ENCODE measurements at places on chromosomes 12 and 14. TPM values are rescaled to one million over a fixed set of nuclear protein-coding genes. Genes with fewer than 3 reads are reported as not detected.

CLBA1 gene
- total RNA-seq = 0.20 TPM

- no peak for DNase-seq
Measured at GRCh38 chr12:120847392-120847791, 56.8 kb downstream of the SPPL3 start.

GRCh38 chr14:22890416-22890815, 7.4 kb downstream of the REM2 start:
- no peak for DNase-seq

DNA sequence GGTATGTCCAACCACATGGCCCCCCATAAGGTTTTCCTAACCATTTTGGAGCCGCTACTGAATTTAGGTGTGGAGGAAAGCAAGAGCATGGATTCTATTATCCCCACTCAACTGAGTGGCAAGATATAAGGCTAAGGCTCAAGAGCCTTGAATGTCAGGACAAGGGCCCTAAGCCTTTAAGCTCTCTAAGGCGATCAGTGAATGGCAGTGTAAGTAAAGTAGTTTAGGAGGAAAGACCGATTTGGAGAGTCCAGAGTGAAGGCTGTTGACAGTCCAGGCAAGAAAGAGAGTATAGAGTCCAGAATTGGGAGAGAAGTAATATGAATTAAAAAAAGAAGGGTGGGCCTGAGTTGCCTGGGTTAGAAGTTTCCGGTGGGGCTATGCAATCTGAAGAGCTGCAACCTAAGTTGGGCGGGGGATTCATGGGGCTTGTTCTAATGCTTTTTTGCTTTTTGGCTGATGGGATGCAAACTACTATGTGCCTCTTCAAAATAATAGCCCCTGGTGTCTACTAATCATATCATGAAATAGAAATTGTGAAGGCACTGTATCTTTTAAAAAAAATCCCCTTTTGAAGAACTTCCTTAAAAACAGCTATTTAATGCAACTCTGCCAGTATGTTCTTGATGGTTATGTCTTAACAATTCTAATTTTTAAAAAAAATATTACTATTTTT, at the start of gene SPIC:
Gene SPIC, plus strand, starts transcription at position 626 of the 676 bp plus-strand sequence. CDS start 1,569 bp downstream, outside the sequence.
- DNase-seq = no peak

SIVA1 gene
- total RNA-seq = 86.1 TPM

NOS1 gene
- total RNA-seq = 0.07 TPM

PHLDA1 gene
- 15.1 TPM for total RNA-seq

IRF9 gene
- 227 TPM for total RNA-seq

NOXRED1 gene
- 0.47 TPM for total RNA-seq

DNA sequence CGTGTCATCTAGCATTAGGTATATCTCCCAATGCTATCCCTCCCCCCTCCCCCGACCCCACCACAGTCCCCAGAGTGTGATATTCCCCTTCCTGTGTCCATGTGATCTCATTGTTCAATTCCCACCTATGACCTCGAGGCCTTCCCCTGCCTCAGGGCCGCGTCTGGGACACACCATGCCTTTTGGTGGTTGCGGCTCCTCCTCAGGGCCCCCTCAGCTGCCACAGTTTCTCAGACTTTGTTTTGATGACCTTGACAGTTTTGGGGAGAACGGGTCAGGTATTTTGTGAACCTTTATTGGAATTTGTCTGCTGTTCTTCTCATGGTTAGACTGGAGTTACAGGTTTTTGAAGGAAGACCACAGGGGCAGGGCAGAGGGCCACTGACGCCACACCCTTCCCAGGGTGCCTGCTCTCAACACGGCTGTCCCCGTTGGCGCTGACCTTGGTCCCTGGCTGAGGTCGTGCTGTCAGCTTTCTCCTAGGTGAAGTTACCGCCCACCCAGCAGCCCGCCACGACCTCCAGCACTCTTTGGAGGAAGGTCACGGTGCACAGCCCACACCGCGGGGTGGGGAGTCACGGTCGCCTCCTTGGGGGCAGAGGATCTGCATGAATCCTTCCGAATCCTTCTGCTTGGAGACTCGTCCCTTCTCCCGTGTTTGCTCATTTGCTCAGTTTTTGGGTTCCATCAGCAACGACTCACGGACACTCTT, 130.5 kb downstream of the KIF26A start:
- peak; percentile 23 for DNase-seq

GRCh38 chr12:21879312-21879711, 61.9 kb downstream of the ABCC9 start:
- DNase-seq = no peak

MUCL1 gene
- total RNA-seq = 0.82 TPM

NPFF gene
- total RNA-seq = not detected

TMPRSS12 gene
- not detected for total RNA-seq

- no peak for DNase-seq
Measured at GRCh38 chr14:90490720-90491050, 93.9 kb downstream of the CALM1 start.

DNA sequence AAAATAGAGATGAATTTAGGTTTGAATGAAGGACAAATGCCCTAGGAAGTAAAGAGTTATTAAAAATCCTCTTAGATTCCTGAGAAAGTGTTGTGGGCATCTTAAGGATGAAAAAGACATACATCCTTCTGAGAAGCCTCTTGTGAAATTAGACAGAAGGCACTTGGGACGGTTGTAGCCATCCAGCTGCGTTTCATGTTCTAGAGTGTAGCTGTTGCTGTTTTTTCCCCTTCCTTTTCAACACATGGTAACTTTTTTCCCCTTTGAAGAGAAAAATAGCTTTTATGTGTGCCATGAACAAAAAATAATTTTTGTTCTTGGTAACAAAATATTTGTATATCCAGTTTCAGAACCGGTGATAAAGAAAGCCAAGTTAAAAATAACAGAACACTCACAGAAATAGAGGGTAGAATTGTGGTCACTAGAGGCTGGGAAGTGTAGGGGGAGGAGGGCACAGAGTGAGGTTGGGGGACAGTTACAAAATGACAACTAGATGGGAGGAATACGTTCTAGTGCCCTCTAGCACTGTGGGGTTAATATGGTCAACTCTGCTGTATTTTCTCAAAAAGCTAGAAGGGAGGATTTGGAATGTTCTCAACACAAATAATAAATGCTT, 58.4 kb downstream of the PTHLH start:
- DNase-seq = no peak

DNA sequence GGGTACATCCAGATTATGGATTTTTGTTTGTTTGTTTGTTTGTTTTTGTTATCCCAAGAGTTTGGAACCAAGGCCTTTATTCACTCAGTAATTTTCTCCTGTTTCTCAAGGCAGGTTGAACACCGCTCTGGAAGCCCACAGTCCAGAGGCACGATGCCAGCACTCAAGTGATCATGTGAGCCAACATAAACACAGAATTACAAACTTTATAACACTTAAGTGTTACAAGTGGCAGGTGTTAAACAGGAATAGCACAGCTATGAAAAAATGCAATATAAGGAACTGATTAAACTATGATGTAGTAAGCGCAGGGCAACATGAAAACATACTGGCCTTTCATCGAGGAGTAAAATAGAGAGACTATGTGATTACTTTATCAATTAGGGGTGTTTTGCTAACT, 1885.8 kb upstream of the SEL1L start:
- DNase-seq = no peak

CFAP54 gene
- total RNA-seq = 0.31 TPM

GRCh38 chr12:8033153-8034044, 883 bp downstream of the FOXJ2 start:
- DNase-seq = no peak

CDCA3 gene
- 147 TPM for total RNA-seq

GRCh38 chr12:7403466-7403865, 40.5 kb downstream of the CD163L1 start:
- no peak for DNase-seq

GRCh38 chr12:64909124-64909523, 84.7 kb downstream of the TBC1D30 start:
- no peak for DNase-seq

DNA sequence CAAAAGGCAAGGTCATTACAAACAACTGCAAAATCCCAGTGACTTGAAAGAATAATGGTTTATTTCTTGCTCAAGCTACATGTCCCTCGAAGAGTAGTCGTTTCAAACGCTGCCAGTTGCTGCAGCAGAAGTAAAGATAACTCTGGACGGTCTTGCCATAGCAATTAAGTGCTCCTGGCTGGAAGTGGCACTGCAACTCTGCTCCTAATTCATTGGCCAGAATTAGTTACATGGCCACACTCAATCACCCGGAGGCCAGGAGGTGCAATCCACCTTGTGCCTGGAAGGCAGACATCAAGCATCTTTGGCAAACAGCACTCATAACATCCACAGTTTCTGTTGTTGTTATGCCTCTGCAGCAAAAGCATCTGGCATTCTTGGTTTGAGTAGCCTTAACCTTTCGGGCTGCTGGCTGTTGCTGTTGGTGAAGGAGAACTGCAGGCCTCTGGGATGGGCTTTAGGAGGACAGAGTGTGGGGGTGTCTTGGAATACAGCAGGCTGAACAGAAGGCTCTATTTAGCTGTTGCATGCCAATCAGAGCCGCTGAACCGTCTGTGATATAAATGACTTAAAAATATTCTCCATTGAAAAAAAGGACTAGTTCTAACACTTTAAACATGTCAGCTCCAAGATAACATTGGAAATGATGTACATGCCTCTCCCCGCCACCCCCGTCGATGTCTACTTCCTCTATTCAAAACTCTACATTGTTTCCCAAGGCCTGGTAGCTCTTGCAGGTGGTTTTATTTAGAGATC, 123.5 kb upstream of the DYRK2 start:
- DNase-seq = no peak

DNA sequence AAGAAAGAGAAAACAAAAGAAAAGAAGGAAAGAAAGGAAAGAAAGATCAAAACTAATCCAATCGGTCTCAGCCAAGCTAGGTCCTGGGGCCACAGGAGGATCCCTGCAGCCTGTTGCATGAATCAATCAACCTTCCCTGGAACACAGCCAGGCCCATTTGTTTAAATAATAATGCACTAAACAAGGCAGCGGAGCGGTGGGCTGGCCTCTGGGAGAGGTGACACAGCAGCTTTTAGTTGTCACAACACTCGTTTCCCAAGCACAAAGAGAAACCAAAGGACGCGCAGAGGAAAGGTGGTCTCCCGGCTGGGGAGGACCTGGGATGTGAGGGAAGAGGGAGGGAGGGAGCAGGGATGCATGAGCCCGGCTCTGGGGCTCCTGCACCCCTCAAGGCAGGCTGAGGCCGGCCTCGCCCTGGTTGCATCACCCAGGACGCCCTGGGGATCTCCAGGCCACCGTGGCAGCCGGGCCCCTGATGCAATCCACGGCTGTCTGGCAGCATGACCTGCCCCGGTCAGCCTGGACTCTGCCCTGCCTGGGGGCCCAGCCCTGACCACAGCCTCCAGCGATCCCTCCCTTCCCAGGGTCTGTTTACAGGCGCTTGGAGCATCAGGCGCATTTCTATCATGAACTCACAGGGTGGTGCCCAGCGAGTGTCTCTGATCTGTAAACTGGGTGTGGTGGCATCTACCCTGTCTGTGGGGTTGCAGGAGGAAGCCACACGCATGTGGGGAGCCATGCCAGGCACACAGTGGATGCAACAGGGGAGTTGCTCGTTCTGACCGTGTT, 32.5 kb downstream of the MMP17 start:
- no peak for DNase-seq

GRCh38 chr14:53126731-53127130, 26.4 kb downstream of the DDHD1 start:
- no peak for DNase-seq

HOXC4 gene
- total RNA-seq = not detected

DNA sequence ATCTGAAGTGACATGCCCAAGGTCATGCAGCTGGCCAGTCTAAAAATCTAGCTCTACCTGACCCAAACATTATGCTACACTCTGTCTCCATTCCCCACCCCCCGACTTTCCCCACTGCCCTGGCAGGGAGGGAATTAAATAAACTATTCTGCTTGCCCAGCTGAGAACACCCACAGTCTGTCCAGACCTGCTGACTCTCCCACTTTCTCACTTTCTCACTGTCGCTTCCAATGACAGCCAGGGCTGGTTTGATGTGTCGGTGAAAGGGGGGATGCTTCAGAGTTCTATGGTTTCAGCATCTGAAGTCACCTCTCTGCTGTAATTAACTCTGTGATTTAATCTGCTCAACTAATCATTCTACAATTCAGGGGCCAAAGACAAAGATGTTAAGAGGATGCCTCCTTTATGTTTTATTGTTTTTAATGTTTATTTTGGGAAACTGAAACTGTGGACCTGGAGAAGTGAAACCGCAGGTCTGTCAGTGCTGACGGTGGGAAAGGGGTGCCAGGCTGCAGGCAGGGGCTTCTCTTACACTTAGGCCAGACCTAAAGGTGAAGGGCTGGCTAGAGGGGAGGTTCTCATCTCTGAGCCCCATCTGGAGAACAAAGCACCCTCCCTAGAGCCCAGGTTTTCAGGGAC, 8.1 kb upstream of the MSI1 start:
- DNase-seq = no peak

GRCh38 chr14:54691525-54692283, 124.8 kb downstream of the SAMD4A start:
- peak; percentile 59 for DNase-seq

DNA sequence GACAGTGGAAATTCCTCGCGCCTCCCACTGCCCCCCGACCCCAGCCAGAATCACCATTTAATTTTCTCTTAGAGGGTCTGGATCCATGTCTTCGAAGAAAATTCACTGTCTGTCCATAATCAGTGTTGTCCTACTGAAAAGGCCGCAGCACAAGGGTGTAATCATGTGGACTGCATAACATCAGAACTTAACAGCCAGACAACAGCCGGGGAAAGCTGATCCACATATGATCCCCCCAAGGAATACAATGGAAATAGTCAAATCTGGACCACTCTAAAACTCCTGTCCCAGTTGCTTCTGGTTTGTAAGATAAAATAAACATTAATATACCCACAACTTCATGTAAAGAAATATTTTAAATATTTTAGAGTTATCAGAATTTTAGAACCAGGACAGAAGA, 177.5 kb downstream of the SSPN start:
- no peak for DNase-seq

POLE2 gene
- 46.1 TPM for total RNA-seq

GRCh38 chr12:96094201-96094600, 58.8 kb upstream of the LTA4H start:
- no peak for DNase-seq

- DNase-seq = peak; percentile 21
Measured at GRCh38 chr12:92827836-92828431, 101.2 kb downstream of the EEA1 start.

OR10G3 gene
- not detected for total RNA-seq

GRCh38 chr12:71955970-71956369, 17.3 kb downstream of the TPH2 start:
- no peak for DNase-seq

DNA sequence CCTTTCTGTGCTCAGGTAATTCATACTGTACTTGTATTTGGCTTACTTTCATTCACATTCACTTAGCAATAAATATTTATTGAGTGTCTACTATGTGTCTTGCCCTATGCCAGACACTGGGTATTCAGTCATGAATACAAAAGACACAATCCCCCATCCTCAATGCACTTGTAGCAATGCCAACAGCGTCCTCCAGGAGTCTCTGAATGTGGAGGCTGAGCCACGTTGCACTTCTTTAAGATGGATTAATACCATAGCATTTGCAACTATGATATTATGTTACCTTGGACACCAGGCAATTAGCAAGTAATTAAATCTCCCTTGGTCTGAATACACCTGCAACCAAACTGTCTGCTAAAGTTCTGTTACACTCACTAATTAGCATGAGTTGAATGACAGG, 58.8 kb downstream of the OTX2 start:
- DNase-seq = no peak

Measured in activated naive CD4-positive, alpha-beta T cell treated with anti-CD3 and anti-CD28 coated beads, Interleukin-2, amount 50 U/mL, for 72 hours (primary cell).